ENCODE measurements at places on chromosomes 3 and 15.

GRCh38 chr3:13229273-13229949 lies 156.2 kb upstream of the IQSEC1 start:
- DNase-seq = no peak

DNA sequence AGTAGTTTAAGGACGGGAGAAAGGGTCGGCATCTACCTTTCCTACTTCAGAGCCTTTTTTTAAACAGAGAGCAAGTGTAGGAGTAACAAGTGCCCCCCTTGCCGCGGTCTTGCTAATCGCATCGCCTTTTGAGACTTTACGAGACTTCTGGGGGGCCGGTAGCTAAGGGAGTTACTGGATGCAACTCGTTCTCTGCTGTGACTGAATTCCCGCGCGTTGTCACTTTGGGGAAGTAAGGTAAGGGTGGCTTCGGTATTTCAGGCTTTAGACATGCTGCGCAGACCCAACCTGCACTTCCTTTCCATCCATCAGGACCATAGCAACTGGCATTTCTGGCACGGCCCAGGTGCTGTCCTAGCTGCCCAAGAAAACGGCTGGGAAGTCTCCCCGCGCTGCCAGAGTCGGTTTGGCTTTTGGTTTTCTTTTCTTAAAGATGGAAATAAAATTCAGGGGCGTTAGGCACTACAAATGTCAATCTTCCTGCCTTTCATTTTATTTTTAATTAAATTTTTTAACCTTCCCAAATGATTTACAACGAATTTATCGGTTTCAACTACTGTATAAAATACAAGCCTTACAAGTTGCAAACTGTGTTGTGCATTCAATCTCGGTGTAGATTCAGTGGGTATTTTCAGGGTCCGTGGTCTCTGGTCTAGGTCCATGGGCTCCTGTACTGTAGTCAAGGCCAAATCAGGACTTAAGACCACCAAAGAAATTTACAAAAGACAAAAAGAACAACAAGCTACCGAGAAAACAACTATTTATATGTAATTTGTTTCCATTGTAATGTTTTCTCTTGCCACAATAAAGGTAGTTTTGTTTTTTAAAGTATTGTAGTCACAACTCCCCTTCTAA lies 3.5 kb downstream of the MECOM start:
- no peak for DNase-seq

GRCh38 chr3:52865994-52866393 lies 31.2 kb upstream of the MUSTN1 start:
- no peak for DNase-seq

GRCh38 chr3:166788936-166789335 lies 591.2 kb downstream of the ZBBX start:
- DNase-seq = no peak

GRCh38 chr3:126014252-126014651 lies 45.3 kb downstream of the ROPN1B start:
- no peak for DNase-seq

GRCh38 chr3:117141812-117142211 lies 432.2 kb downstream of the TUSC7 start:
- no peak for DNase-seq

DNA sequence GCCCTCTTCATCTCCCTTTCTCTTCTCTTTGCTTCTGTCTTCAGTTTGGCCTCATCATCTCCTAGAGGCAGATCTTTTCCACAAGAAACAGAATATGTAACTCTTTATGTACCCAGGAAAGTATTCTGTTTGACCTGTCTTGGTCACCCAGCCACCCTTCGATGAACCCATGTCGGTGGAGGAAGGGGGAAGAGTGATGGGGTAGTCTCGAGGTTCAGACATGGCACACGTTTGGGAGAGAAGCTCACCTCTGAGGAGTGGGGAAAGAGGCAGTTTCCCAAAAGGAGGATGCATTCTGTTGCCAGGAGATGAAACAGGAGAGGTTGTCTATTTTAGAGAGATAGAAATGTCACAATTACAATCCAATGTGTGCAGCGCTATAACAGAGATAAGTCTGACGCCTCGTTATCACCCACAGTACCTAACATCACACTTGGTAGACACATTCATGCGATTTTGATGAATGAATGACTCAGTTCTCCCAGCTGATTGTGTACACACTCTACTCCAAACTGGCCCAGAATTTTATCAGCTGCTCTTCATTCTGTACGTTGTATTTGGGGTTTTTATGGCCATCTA lies 722 bp upstream of the CCDC50 start:
- no peak for DNase-seq

GRCh38 chr15:60745469-60746061 lies 266.6 kb upstream of the ICE2 start:
- DNase-seq = no peak

- DNase-seq = no peak
Observed at GRCh38 chr15:55786341-55786740, 43.4 kb upstream of the PRTG start.

DNA sequence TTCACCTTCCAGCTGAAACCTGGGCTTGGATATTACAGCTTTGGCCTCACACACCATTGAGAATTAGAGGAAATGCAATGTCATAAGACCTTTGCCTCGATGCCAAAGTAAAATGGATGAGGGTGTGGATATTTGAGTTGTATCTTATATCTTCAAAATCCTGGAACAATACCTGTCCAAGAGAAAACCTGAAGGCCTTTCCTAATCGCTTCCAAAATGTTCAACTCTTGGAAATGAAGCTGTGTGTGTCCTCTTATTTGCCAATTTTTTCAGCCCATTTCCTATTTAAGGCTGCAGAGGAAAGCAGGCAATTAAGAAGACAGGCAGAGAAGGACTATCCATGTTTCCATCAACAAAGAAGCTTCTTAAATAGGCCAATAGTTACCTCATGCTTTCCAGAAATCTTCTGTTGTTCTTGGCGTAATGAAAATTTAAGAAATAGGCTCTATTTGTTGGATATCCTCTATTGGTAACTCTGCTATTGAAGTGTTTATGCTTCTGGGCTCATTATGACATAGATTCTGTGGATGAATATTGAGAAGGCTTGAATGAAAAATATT lies 99.5 kb upstream of the ZBTB20 start:
- DNase-seq = no peak

DNA sequence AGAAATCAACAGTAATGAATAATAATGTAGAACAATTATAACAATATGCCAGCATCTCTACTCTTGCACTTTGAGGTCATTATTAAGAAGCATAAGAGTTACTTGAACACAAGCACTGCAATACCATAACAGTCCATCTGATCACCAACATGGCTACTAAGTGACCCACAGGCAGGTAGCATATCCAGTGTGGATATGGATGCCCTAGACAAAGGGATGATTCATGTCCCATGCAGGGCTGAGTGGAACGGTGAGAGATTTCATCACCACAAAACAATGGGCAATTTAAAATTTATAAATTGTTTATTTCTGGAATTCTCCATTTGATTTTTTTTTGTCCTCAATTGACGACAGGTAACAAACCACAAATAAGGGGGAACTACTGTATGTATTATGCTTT lies 107.7 kb upstream of the TSC22D2 start:
- no peak for DNase-seq

DNA sequence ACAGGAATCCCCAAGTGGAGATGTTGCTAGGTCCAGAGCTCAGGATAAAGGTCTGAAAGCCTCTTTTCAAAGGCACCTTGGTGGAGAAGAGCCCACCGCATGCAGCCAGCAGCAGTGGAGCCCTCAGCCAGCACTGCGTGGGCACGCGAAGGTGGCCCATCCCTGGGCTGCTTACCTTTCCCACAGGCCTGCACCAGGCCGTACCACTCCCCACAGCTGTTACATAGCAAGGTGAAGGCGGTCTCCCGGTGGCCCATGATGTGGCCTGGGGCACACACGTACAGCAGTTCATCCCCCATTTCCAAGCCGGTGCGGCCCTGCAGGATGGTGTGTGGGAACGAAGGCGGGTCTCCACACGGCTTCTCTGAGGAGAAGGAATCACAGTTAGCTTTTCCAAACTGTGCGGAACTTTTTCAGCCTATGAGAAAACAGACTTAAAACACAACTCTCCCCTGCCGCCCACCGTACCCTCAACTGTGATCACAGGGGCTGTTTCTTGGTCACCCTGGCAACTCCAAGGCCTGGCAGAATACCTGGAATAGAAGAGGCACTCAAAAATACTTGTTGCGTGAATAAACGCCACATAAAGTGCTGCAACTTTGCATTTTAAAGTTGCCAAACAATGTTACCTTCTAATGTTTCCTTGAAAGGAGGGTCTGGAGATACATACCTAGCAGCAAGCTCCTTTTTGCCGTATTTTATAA lies 43.7 kb downstream of the SUSD5 start:
- no peak for DNase-seq

- no peak for DNase-seq
Observed at GRCh38 chr3:172678068-172678467, 32.8 kb downstream of the NCEH1 start.

GRCh38 chr3:117629505-117629904 lies 919.9 kb downstream of the TUSC7 start:
- no peak for DNase-seq

DNA sequence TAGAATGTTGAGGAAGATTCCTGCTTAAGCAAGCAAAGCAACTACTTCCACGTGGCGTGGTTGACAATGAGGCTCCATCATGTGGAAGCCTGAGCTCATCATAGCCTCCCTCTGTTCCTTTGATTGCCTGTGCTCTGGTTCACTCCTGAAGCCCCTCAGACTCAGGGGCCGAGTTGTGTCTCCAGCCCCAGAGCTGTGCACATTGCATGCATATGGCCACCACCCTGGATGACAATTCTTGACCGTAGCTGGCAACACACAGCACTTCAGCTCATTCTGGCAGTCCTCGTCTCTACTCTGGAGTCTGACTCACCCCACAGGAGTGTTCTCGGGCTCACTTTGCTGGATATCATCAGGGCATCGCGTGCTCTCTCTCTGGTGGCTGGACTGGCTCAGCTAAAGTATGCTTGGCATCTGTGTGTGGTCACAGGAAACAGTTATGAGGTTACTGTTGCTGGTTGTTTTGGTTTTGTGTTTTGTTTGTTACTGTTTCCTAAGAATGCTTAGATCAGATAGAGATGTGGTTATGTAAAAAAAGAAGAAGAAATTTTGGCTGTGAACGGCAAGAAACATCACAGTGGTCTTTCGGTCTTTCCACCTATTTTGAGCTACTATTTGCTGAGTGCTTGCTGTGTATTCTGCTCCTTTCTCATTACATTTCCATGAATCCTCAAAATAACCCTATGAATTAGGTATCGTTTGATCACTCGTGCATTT lies 41.6 kb upstream of the MRPS22 start:
- no peak for DNase-seq

DNA sequence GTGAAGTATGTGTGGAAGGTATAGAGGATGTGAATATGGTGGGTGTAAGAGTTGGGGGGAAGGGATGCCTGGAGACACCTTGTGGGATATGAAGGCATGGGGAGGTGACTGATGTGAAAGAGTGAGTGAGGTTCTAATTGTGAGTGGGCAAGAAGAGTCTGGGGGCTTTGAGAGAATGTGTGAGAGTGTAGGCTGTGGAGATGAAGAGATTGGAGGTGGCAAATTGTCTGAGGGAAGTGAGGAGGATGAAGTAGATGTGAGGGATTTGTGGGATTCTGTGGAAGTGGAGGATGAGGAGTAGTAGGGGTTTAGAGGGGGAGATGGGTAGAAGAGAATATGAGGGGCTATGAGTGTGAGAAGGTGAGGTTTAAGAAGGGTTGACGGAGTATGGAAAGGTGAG lies 41.6 kb downstream of the ZIC4 start:
- DNase-seq = no peak

All from activated CD4-positive, CD25-positive, alpha-beta regulatory T cell treated with anti-CD3 and anti-CD28 coated beads, Interleukin-2, amount 50 U/mL, for 72 hours (primary cell).